ENCODE measurements at places on chromosomes 5 and 9.
A peak's percentile ranks its signal among the peaks of the same experiment; 100 is the strongest.

GRCh38 chr5:79418276-79418675 is 95.7 kb downstream of the HOMER1 start:
- DNase-seq, result no peak

DNA sequence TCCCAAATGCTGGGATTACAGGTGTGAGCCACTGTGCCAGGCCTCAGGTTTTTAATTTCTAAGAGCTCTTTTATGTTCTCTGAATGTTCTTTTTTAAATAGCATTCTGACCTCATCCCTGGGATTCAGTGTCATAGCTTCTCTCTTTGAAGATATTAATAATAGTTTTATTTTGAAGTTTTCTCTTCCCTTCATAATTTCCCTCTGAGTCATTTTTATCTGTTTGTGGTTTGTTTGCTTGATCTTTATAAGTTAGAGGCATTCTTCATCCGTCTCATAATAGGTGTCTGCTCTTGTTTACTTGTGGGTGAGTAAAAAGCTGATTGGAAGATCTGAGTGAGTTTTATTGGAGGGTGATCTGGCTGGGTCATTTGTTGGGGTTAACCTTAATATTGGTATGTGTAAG is 12.5 kb upstream of the MAMDC2 start:
- no peak for DNase-seq

DNA sequence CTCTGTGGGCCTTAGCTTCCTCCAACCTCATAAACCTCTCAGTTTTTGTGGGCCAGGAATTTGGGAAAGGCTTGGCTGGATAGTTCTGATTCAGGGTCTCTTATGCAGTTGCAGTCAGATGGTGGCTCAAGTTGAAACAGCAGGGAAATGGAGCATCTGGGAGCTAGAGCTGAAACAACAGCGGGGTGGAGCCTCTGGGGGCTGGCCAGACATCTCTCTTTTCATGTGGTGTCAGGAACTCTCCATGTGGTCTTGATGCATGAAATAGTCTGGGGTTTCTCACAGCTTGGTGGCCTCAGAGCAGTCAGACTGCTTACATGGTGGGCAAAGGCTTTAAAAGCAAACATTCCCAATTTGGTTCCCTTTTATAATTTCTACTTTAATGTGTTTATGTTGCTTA is 13.5 kb downstream of the ZNF346 start:
- DNase-seq, result no peak

- DNase-seq, result no peak
These were observed 835.9 kb upstream of the ZNF608 start for GRCh38 chr5:125582352-125582751.

DNA sequence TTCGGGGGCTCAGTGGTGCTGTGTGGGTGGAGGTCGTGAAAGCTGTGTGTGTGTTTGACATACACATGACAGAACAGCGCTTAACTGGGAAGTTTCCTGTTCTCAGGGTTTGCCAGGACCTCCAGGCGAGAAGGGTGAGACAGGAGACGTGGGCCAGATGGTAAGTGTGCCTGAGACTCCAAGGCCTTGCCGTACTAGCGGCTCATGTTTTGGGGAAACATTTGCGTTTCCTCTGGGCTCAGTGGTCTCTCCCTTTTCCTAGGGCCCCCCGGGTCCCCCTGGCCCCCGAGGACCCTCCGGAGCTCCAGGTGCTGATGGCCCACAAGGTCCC is 68.3 kb upstream of the FCN2 start:
- no peak for DNase-seq

- no peak for DNase-seq
These were observed 13.1 kb upstream of the RLN1 start for GRCh38 chr9:5352637-5353248.

DNA sequence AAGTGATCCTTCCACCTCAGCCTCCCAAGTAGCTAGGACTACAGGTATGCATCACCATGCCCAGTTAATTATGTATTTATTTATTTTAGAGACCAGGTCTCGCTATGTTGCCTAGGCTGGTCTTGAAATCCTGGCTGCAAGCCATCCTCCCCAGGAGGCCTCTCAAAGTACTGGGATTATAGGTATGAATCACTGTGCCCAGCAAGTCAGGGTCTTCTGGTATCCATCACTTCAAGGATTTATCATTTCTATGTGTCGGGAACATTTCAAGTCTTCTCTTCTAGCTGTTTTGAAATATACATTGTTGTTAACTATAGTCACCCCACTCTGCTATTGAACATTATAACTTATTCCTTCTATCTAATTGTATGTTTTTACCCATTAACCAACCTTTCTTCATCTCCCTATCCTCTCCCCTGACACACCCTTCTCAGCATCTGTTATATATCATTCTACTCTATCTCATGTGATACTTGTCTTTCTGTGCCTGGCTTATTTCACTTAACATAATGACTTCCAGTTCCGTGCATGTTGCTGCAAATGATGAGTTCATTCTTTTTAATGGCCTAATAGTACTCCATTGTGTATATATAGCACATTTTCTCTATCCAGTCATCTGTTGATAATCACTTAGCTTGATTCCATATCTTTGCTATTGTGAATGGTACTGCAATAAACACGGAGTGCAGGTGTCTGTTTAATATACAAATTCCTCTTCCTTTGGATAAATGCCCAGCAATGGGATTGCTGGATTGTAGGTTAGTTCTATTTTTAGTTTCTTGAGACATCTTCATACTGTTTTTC is 26.4 kb downstream of the UTP15 start:
- DNase-seq, result no peak

DNA sequence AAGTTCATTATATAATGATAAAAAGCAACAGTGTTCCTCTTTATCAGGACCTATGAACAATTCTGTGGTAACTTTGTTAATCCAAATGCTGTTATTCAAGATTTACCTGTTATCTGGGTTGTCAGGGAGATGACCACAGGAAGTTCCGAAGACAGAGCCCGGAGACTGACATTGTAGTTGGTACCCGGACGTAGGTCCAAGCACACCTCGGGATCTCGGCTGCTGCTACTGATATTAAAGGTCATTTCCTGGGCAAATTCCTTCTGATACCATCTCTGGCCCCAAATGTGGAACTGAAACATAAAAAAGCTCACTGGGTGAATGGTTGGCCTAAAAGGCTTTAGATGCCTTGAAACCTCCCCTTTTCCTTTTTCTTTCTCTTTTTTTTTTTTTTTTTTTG is 96.7 kb downstream of the SUSD1 start:
- DNase-seq, result no peak

GRCh38 chr5:119322948-119323537 is 32.8 kb upstream of the TNFAIP8 start:
- no peak for DNase-seq

DNA sequence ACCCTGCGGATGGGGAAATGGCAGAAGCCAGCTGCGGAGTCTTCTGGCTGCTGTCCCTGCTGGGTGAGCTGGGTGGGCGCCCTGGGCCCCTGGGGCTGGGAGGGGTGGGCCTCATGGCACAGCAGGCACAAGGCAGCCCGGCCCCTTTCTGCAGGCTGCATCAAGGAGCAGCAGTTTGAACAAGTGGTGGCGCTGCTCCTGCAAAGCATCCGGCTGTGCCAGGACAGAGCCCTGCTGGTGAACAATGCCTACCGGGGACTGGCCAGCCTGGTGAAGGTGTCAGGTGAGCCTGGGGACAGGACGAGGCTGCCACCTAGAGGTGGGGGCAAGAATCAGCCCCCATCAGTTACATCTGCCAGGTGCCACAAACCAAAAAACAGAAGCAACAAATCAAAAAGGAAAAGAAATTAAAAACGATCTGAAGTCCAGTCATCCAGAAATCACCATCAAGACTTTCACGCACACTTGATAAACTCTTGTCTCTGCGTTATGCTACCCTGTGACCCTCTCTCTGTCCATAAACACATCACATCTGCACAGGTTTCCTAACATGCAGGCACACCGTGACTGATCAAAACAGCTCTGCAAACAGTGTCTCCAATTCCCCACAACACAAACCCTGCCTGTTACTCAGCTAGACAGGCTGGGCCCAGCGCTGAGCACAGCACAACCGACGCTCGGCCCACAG is 13.9 kb downstream of the REXO4 start:
- DNase-seq, result peak; percentile 80
